ENCODE measurements at places on chromosomes 7 and 10.

DNA sequence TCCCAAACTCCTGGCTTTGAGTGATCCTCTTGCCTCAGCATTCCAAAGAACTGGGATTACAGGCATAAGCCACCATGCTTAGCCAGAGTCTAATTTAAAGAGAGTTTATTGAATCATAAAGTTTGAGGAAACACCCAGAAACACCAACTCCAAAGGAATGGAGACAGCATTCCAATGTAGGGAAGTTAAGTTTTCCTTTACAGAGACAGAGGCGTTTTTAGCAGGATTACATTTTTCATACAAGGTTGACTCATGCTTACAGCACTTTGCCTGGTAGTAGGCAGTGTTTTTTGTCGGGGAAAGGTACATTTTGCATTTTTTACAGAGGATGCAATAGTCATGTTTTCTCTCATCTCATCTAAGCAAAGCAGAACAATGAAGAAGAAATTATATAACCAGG lies 18.9 kb upstream of the OPN4 start:
- DNase-seq = no peak

DNA sequence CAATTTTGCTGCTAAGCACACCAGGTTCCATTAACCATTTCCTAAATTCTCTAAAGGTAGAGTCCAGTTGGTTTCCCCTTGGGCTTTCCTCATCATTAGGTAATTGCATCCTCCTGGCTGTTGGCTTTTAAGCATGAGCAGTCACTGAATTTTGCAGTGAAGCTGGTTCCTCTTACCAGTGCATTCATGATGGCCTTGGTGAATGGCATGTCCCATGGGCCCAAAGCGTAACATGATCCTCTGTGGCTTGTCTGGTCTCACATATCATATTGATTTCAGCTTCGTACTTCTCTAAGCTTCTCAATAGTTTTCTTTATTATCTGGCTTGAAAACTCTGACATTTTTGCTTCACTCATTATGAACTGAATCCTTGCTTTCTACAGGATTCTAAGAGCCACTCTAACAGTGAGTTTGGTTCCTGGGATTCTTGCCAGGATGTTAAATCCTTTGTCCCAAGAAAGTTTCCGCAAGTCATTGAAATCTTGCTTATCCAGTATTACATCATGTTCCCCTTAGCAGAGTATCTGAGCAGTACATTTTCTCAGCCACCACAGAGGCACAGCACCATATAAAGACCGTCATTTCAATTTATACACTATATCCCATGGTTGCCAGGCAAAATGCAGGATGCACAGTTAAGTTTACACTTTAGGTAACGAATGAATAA lies 134.2 kb downstream of the PTN start:
- no peak for DNase-seq

DNA sequence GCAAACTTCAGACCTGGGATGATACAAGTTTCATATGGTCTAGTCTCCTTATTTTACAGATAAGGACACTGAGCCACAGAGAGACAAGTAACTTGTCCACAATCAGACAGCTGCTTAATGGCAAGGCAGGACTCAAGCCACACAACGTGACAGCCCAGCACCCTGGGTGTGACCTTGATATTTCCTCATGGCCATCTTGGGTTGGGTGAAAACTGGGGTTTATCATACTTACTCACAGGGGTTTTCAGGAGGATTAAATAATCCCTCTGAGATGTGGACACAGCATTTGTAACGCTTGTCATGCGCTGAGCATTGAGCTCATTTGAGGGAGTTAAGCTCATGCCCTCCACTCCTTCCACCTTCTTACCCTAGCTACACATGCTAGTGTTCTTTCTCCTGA lies 58.0 kb downstream of the ABLIM1 start:
- DNase-seq = no peak

- DNase-seq = no peak
These were observed 7.4 kb downstream of the CPSF4 start for GRCh38 chr7:99446096-99446495.

DNA sequence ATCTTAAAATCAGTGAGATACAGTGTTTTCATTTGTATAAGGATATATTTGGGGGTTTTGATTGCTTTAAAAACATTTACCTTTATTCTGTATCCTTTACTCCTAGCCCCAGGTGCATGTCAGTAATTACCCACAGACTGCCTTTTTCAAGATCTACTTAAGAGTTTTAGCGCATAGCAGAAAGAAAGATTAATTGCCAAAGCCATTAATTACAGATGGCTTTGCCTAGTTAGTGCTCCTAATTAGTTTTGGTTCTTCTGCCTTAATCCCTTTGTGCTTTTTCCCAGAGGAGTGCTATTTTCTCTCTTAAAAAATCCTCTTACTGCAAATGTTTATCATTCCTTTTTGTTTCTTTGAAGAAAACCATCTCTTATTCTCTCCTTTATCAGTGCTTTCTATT lies 122.8 kb downstream of the MAPK8 start:
- DNase-seq = no peak

DNA sequence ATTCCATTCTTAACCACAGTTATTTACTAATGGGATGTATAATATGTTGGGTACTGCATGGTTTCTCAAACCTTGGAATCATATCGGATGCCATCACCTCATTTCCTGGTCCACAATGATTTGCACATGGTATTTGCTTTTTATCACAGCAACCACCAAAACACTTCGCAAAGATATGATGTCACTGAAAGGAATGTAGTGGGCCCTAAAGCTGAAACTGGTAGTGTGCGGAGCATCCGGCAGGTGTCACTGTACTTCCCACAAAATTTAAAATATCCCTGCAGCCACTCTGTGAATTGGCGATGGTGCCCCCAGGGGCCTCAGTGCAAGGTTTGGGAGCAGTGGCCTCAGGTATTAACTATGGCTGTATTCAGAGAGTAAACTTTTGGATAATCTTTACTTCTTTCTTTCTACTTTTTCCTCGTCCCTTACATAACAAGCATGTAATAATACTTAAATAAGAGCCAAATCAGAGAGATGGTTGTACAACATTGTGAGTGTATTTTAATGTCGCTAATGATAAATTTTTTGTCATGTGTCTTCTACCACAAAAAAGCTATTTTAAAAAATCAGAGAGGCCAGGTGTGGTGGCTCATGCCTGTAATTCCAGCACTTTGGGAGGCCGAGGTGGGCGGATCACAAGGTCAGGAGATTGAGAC lies 66.2 kb downstream of the FAM241B start:
- no peak for DNase-seq

DNA sequence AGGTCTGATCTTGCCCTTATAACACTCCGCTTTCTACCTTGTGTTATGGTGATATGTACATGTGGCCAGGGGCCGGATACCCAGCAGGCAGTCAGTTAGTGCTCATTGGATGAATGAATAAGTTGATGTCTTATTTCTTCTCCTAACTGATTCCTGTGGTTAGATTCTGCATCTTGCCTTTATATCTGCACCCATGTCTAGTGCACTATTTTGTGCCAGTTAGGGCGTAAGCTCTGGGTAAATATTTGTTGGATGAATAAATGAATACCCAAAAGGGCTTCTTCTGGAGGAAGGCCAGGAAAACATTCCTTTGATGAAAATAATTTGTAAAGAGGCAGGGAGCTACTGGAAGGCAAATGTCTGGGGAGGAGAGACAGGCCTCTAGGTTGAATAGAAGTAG lies 148.2 kb downstream of the CHN2 start:
- DNase-seq = no peak

DNA sequence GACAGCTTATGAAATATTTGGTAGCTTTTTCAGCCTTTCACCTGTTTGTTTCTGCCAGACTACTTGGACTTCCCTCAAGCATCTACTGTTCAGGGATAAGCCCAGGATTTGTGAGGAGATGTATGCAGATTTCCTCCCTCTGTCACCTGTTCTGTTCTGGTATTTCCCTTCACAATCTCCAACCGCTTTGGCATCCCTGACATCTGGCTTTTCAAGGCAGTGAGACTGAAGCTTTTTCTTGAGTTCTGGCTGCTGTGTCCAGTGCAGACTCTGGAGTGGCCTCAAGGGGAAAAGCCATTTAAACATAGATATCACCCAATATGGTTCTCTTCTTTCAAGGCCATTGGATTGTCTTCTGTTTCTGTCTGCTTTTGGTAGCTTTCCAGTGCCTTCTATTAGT lies 369.7 kb downstream of the LRMDA start:
- no peak for DNase-seq

- DNase-seq = no peak
These were observed 55.5 kb upstream of the LOXL4 start for GRCh38 chr10:98323221-98324164.

GRCh38 chr7:103593691-103594090 lies 147.7 kb upstream of the SLC26A5 start:
- DNase-seq = no peak

GRCh38 chr7:34849986-34850385 lies 187.3 kb downstream of the DPY19L1 start:
- no peak for DNase-seq

GRCh38 chr7:104767113-104767512 lies 246.9 kb upstream of the KMT2E start:
- no peak for DNase-seq

GRCh38 chr7:129017933-129018538 lies 36.9 kb downstream of the TNPO3 start:
- no peak for DNase-seq

- no peak for DNase-seq
These were observed 30.1 kb upstream of the NEUROD6 start for GRCh38 chr7:31370609-31371008.

DNA sequence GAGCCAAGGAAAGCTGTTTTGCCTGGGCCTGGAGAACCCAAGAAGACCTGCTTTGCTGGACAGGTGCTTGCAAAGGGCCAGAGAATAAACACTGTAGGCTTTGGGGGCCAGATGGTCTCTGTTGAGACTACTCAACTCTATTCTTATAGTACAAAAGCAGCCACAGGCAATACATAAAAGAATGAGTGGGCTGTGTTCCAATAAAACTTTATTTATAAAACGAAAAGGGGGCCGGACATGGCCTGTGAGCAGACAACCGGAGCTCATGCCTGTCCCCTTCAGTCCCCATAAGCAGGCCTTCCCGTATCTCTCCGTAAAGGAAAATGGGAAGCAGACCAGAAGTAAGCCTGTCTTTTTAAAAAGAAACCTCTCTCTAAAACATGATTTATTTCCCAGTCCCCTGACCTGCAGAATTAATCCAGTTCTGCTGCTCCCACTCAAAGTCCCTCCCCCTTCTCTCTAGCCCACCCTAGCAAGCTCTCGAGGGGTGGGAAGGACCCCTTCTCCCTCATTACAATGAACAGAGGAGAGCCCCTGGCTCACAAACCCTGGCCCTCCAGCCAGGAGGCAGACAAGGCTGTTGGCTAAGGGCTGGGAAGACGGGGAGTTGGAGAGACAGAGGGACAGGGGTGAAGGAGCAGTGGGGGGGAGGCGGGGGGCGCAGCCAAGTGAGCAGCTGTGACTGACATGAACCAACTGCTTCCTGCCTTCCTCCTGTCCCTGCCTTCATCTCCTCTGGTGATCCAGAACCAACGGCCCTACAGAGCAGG lies 177.8 kb downstream of the NEURL1 start:
- DNase-seq = no peak

- DNase-seq = no peak
These were observed 15.0 kb upstream of the INSIG1 start for GRCh38 chr7:155282671-155283070.

Data from activated naive CD4-positive, alpha-beta T cell (primary cell).